ENCODE measurements at places on chromosomes 6 and 20. TPM values are rescaled to one million over a fixed set of nuclear protein-coding genes. Genes with fewer than 3 reads are reported as not detected.

DNA sequence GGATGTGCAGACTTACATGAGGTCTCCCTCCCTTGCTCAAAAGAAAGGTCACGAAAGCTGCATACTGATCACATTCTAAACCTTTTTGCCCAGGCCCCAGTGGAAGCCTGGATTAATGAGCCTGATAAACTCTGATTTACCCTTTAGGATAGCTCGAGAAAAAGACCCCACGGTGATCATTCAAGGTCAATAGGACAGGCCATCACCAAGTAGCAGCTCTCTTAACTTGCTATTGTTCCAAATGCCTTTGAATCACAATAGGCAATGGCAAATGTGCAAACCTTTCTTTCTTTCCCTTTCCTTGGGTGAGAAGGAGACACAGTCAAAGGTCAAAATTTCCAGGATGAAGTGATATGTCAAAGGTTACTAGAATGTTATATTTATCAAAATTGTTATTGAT is 327.3 kb downstream of the HDGFL1 start:
- DNase-seq: no peak

- DNase-seq: no peak
Observed at GRCh38 chr6:107345393-107345792, 114.0 kb downstream of the PDSS2 start.

- peak; percentile 10 for DNase-seq
Observed at GRCh38 chr20:53823121-53823764, 229.6 kb upstream of the ZNF217 start.

VPS16 gene
- total RNA-seq: 43.7 TPM

IRF4 gene
- 7.4 TPM for total RNA-seq

GRCh38 chr20:34583544-34583943 is 25.0 kb downstream of the MAP1LC3A start:
- DNase-seq: no peak

DNA sequence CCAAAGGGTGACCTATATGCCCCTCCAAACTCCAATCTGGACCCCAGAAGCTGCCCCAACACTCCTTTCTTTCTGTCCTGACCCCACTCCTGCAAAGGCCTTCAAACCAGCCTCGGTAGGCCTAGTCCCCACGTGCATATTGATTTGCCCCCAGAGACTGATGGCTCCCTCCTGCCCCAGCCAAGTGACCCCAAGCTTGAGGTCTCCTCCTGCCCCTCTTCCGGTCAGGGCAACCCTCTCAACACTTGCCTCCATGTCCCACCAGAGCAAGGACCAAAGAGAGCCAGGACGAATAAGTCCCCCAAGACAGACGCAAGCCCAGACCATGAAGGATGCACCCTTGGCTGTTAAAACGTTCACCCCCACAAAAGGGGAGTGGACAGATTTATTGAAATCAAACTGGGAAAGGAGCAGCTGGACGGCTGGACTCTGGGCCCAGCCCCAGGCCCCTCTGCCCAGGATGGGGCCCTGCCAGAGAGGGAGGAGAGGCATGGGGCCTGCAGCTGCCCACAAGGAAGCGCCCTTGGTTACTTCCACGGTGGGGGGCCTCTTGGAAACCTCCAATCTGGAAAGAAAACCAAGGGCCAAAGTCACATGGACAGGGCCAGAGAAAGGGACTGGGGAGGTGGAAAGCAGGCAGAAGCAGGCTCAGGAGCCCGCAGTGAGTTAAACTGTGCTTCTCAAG is 2.4 kb upstream of the SPEF1 start:
- no peak for DNase-seq

ERMARD gene
- total RNA-seq: 32.6 TPM

GRCh38 chr6:101832371-101832770 is 438.9 kb downstream of the GRIK2 start:
- no peak for DNase-seq

GRCh38 chr6:5562277-5562676 is 301.0 kb downstream of the FARS2 start:
- no peak for DNase-seq

GRCh38 chr20:51516855-51517254 is 25.7 kb downstream of the NFATC2 start:
- DNase-seq: no peak

TSPO2 gene
- total RNA-seq: not detected

GNL1 gene
- total RNA-seq: 26.6 TPM

THBD gene
- 7.9 TPM for total RNA-seq

Measured in Peyer's patch (tissue), 4 donors.